Foreskin keratinocyte (primary cell): ENCODE measurements at places on chromosomes 3 and 15. TPM values are rescaled to one million over a fixed set of nuclear protein-coding genes. Genes with fewer than 3 reads are reported as not detected.

GRCh38 chr3:15097891-15098290 lies 1.1 kb downstream of the RBSN start:
- DNase-seq, result peak; percentile 9

Gene ACAD11
- polyA plus RNA-seq, result 5.7 and 7.3 TPM in 2 replicates

GRCh38 chr3:148186881-148187280 lies 510.8 kb upstream of the AGTR1 start:
- no peak for DNase-seq

Gene C3orf85
- polyA plus RNA-seq, result not detected in 2 replicates

GRCh38 chr3:96760956-96761355 lies 53.4 kb upstream of the EPHA6 start:
- peak; percentile 74 for DNase-seq

Gene ZPLD1
- 0.22 and 0.29 TPM in 2 replicates for polyA plus RNA-seq

DNA sequence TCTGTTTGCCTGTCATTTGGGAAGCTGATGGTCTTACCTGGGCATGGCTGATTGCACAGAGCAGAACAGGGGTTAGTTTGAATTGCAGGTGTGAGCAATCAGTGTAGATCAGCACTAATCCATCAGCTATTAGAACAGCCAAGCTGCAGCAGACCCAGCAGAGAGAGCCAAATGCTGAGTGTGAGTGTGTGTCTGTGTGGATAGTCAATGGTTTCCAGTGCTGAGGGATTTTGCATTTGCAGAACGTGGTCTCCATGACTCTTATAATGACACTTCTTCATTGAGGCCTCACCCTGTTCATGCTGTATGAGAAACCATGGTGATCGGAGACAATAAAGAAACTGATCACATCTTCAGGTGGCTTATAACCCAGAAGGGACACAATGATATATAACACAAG lies 312.1 kb downstream of the SOX2 start:
- no peak for DNase-seq

- no peak for DNase-seq
Measured at GRCh38 chr15:80480171-80480811, 76.1 kb downstream of the ARNT2 start.

DNA sequence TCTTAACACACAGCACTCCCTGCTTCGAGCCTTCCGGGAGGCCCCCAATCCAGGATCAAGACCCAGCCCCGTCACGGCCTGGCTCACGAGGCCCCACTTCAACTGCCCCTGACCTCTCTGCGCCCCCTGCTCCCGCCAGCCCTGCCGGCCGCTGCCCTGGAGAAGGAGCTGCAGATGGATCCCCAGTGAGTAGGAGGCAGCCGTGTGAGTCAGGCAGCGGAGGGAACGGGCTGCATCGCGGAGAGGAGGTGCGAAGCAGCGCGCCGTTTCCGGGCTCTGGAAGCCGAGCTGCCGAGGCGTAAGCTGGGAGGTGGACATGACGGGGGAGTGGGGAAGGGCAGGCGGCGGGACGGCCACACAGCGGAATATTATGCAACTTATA lies 133.4 kb downstream of the TPRA1 start:
- peak; percentile 51 for DNase-seq

Gene REC114
- polyA plus RNA-seq, result not detected in 2 replicates

Gene SLC27A2
- polyA plus RNA-seq, result 0.03 and 0.10 TPM in 2 replicates

DNA sequence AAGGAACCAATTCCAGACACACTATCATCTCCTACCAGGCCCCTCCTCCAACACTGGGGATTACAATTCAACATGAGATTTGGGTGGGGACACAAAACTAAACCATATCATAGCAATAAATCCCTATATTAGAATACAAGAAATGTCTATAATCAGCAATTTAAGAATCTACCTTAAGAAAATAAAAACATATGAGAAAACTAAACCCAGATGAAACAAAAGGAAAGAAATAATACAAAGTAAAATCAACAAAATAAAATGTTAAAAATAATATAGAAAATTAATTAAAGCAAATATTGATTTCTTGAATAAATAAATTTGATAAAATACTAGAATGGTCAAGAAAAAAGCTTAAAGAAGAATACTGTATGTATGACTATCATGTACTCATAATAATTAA lies 6.1 kb upstream of the OSTN start:
- DNase-seq, result no peak

- no peak for DNase-seq
Measured at GRCh38 chr3:143525408-143525807, 322.9 kb downstream of the SLC9A9 start.

- DNase-seq, result no peak
Measured at GRCh38 chr3:168806871-168807270, 711.1 kb upstream of the GOLIM4 start.

Gene DUOX2
- 0.10 and 0.13 TPM in 2 replicates for polyA plus RNA-seq

DNA sequence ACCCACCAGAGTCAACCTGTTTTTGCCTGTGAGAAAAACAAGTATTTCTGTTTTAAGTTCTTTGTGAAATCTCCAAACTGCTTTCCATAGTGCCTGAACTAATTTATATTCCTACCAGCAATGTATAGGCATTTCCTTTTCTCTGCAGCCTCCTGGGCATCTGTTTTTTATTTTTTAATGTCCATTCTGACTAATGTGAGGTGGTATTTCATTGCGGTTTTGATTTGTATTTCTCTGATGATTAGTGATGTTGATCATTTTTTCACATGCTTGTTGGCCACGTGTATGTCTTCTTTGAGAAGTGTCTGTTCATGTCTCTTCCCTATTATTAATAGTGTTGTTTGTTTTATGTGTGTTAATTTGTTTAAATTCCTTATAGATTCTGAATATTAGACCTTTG lies 820.5 kb downstream of the MCTP2 start:
- DNase-seq, result no peak

DNA sequence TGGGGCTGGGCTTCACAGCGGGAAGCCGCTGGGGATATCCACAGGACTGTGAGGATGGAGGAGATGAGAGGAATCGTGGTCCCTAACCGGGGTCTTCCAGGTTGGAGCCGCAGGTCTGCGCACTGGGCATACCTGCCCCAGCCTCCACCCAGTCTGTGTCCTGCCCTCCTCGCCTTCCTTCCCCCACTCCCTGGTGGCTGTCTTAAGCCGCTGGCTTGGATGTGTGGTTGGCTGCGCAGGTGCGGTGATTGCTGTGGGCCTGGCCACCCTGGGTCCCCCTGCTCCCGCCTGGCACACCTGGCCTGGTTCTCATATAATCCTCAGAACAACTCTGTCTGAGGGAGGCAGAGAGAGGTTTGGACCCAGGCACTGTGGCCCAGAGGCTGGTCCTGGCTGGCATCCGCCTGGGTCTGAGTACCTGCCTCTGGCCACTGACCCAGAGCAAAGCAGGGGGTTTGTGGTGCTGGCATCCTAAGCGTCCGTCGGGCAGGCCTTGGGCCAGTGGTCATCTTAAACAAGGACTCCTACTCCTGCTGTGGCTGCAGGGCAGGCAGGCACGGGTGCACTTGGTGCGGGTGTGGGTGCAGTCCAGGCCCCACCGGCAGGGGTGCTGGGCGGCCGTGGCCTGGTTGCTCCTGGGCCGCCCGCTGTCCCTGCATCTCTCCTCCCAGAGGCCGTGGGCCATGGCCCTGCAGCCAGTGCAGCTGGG lies 18.7 kb downstream of the PLXNA1 start:
- DNase-seq, result no peak

Gene LYZL4
- polyA plus RNA-seq, result not detected in 2 replicates

GRCh38 chr3:113329757-113330156 lies 111.5 kb downstream of the CFAP44 start:
- DNase-seq, result no peak

Gene SYNM
- 0.12 and 0.28 TPM in 2 replicates for polyA plus RNA-seq
